EH (cell line): ENCODE measurements at places on chromosomes 5 and 9.
A peak's percentile ranks its signal among the peaks of the same experiment; 100 is the strongest.

- peak; percentile 21 for DNase-seq
Measured at GRCh38 chr9:17528859-17529258, 50.0 kb upstream of the SH3GL2 start.

DNA sequence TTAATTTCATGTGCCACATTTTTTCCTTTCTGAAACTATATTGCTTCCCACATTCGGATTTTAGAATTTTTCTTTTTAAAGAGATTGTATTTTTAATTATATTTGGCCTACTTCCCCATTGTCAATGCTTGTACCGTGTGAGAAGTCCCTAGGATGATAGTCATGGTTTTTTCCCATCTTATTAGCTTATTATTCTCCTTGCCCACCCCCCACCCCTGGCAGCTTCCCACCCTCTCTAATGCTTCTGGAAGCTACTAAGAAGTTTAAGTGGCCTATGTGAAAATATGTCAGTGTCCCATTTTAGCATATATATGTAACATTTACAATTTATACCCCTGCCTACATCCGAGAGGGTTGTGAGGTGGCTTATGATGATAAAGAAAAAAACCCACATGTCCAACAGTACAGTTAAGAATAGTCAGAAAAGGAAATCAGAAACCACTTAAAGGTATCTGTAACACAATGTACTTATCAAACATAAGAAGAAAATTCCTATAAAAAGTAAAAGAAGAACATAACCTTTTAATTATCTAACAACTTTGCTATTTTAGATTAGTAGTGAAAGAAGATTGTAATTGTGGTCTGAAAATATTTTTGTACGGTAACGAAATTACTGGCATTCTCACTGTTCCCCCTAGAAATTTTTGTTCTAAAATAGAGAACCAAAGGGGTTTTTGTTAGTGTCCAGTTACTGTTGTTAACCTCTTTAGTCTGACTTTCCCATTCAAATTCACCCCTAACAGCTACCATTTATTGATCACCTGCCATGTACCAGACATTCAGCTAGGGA, 62.1 kb downstream of the SLC44A1 start:
- DNase-seq = no peak

DNA sequence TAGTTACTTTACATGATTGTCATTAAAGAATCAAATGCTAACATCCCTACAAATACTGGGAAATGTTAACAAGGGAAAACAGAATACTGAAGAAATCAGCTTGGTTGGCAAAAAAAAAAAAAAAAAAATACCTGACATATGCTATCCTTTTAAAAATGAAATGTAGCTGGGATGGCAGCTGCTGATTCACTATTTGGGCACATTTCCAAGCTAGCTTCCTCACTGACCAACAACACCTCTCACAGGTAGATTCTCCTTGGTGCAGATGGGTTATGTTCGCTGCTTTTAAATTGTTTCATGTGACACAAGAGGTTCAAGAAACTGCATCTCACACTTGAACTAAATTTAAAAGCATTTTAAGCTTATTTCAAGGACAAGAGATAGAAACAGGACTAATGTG, 6.1 kb upstream of the PRUNE2 start:
- DNase-seq = no peak

DNA sequence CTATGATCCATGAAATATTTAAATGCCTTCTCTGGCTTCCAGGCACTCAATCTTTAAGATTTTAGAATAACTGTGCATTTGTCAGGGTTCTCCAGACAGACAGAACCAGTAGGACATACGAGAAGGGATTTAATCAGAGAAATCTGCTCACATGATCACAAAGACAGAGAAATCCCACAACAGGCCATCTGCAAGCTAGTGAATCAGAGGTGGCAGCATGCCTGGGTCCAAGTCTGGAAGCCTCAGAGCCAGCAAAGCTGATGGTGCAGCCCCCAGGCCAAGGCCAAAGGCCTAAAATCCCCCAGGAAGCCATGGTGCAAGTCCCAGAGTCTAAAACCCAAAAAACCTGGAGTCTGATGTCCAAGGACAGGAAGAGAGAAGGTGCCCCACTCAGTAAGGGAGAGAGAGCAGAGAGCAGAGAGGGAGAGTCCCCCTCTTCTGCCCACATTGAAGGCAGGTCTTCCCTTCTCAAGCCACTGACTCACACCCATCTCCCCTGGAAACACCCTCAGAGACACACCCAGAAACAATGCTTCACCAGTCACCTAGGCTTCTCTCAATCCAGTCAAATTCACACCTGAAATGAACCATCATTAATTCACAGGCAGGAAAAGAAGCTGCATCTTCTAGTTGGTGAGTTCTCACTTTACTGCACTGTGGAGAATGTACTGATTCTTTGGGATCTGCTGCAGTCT, 48.7 kb downstream of the CAMSAP1 start:
- peak; percentile 16 for DNase-seq

- DNase-seq = no peak
Measured at GRCh38 chr9:93130861-93131481, 3.1 kb downstream of the NINJ1 start.

- DNase-seq = peak; percentile 44
Measured at GRCh38 chr5:82422751-82423181, 144.6 kb upstream of the RPS23 start.

GRCh38 chr5:51389577-51390463, 6.6 kb downstream of the ISL1 start:
- DNase-seq = peak; percentile 56

- DNase-seq = no peak
Measured at GRCh38 chr5:107769519-107769918, 98.8 kb upstream of the EFNA5 start.

GRCh38 chr9:77901771-77902170, 129.8 kb downstream of the GNAQ start:
- no peak for DNase-seq

- no peak for DNase-seq
Measured at GRCh38 chr5:142501890-142502289, 177.1 kb upstream of the SPRY4 start.

DNA sequence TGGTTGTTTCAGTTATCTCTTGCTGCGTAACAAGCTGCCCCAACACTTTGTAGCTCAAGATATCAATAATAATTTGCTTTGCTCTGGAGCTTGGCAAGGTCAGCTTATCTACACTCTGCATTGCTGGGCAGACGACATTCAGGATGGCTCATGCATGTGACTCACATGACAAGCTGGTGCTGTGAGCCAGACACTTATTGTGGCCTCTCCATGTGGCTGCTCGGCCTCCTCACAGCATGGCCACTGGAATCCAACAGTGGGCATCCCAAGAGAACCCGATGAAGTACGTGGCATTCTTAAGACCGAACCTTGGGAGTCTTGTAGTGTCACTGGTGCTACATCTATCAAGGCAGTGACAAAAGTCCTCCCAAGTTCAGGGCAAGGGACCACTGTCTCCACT, 94.2 kb upstream of the MVB12B start:
- peak; percentile 7 for DNase-seq

GRCh38 chr5:133524666-133525065, 87.7 kb downstream of the FSTL4 start:
- DNase-seq = no peak

DNA sequence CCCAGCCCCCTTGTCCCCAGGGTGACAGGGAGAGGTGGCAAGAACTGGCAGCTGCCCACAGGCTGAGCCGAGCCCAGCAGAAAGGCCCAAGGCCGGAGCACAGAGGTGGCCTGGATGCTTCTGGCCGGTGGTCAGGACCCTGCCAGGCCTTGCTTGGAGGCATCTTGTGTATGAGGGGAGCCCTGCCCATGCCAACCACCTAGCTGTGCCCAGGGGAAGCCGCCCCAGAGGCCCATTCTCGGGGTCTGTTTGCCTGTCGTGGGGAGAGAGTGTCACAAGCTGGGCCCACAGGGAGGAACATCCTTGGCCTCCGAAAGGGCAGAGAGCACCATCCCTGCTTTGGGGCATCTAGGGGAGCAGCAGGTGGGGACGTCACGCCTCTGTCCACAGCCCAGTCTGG, 10.0 kb downstream of the NKD2 start:
- DNase-seq = no peak

GRCh38 chr9:71984403-71984802, 73.0 kb downstream of the C9orf85 start:
- peak; percentile 91 for DNase-seq

- no peak for DNase-seq
Measured at GRCh38 chr9:86867804-86868313, 79.4 kb downstream of the GAS1 start.

- DNase-seq = no peak
Measured at GRCh38 chr5:22852807-22853660, at the start of gene CDH12. TSS of gene CDH12 (minus strand) at chr5:22853344.

- no peak for DNase-seq
Measured at GRCh38 chr9:120464887-120465421, 115.0 kb downstream of the CDK5RAP2 start.

DNA sequence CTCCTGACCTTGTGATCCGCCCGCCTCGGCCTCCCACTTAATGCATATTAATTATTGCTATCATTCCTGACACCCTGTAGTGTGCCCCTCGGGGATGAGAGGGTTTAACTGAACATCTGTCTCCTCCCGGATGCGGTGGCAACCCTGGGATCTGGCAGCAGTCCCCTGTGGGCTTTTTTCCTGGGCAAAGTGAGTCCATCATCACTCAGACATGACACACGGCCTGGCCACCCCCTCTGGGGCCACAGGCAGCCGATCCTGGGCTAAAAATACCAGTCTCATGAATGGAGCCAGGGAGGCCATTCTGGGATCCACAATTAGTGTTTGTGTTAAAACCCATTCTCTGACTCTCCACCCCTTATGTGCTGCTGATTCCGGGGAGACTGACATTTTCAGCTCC, 161.2 kb downstream of the RGS3 start:
- peak; percentile 87 for DNase-seq

DNA sequence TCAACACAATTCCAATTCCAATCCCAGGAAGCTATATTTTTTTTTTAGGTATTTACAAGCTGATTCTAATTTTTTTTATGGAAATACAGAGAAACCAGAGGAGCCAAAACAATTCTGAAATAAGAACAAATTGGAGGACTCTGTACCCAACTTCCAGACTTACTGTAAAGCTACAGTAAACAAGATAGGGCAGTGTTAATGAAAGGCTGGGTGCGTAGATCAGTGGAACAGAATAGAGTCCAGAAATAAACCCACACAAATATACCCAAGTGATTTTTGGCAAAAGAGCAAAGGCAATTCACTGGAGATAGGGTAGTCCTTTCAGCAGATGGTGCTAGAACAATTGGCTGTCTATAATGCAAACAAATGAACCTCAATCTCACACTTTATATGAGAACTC, 50.6 kb downstream of the WHRN start:
- no peak for DNase-seq

GRCh38 chr5:22238047-22238446, 615.1 kb downstream of the CDH12 start:
- no peak for DNase-seq

GRCh38 chr9:31759703-31760102, 624.7 kb upstream of the ACO1 start:
- no peak for DNase-seq

DNA sequence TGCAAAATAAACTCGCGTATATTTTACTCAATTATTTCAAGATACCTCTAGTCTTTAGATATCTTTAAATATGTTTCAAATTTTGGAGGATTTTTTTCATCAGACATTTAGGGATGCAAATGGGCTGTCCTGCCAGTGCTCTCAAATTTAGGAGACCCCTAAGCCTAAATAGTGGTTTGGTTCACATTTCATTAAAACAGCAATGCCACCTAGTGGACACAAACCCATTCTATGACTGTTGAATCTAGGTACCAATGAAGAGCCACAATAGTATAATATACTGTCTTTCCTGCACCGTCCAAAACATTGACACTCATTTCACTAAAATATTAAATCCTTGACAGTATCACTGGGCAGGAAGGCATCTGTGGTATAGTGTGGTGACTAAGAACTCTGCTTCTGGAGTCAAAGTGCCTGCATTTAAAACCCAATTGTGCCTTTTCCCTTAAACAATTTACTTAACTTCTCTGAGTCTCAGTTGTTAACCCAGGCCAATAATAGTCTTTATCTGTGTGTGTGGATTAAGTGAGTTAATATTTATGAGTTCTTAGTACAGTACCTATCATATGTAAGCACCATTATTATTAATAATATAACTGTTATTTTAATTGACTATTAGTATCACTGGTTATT, 148.0 kb downstream of the RORB start:
- DNase-seq = peak; percentile 14

DNA sequence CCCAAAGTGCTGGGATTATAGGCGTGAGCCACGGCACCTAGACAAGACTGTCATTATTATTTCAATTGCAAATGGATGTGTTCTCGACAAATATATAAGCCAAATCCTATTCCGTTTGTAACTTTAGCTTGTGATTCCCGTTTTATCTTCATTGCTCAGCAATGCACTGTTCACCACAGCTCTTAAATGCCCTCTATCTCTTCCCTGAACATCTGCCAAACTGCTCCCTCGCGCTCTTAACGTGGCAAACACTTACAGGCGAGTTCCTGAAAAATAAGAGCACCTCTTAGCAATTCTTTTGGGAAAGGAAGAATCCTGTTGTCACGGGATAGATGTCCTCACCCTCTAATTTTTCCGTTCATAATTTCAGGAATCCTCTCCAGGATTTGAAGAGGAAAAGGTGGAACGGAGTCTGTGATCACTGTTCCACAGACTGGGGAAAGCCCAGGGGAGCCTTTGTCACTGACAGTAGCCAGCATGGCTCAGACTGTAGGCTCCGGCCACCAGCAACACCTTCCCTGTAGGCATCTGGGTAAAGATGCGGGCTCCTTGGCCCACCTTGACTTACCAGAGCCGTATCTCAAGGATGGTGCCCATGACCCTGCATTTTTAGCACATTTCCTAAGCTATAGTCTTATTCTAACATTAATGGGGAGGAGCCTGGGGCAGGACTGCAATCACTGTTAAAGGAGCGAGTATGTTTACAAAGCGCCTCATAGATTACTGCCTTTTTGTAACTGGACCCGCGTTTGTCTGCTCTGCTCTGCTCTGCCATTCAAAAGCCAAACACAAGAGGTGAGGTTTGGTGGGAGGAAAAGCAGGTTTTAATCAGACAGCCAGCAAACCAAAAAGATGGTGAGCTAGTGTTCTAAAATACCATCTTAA, 20.2 kb upstream of the GNPDA1 start:
- DNase-seq = peak; percentile 10

GRCh38 chr5:72160329-72160728, 53.1 kb downstream of the MAP1B start:
- peak; percentile 93 for DNase-seq

DNA sequence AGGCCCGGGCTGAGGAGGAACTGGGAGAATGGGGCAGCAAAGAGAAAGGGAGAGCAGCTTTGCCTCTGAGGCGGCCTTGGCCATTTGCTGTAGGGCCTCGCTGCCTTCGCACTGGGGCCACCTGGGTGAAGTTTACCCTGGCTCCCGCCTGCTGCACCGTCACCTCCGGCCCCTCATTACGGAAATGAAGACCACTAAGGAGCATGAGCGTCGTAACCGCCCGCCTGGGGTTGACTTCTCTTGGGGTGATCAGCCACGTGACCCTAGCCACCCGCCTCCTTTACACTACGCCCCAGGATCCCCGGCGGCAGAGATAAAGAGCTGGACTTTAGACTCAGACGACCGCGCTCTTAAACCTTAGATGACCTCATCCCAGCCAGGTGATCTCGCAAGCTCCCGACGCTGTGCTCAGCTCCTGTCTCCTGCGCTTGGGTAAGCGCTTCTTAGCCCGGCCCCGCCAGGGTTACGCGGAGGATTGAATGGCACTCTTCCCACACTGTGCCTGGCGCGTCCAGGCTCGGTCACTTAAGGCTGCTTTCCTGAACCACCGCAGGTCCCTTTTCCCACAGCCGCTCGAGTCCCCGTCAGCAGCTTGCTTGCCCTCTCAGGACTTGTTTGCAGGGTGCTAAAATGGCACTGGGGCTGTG, 107.9 kb upstream of the LARP1 start:
- no peak for DNase-seq
